ENCODE measurements at places on chromosomes 6 and 20. TPM values are rescaled to one million over a fixed set of nuclear protein-coding genes. Genes with fewer than 3 reads are reported as not detected.

DNA sequence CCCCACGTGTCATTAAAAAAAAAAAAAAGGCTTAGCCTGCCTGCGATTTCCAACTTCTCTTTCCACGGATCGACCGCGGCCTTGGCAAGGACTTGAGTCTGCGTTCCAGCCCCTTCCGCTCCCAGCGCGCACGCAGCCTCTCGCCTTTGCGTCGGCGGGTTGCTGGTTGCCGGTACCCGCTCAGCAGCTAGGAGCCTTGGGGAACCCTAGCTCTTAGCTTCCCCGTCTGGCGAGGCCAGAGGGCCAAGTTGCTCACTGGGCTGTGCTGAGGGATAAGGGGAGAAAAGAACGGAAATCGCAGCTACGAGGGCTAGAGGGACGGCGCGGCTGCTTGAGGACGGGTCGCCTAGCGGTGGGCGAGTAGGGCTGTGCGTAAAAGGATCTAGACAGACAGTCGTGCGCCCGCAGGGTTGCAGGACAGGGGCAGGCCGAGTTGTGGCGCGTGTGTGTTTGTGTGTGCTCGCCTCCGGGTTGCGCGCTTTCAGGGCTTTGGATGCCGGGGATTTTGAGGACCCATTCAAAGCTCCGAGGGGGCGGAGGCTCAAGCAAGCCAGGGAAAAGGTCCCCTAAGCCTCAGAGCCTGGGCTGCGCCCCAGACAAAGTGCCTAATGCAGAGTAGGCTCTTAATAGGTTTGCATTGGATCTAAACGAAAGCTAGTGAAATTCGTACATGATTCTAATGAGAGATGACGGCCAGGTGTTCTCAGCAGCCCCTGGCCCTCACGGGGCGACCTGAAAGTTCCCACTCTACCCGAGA lies 40.5 kb upstream of the OSTM1 start:
- DNase-seq, result peak; percentile 82

DNA sequence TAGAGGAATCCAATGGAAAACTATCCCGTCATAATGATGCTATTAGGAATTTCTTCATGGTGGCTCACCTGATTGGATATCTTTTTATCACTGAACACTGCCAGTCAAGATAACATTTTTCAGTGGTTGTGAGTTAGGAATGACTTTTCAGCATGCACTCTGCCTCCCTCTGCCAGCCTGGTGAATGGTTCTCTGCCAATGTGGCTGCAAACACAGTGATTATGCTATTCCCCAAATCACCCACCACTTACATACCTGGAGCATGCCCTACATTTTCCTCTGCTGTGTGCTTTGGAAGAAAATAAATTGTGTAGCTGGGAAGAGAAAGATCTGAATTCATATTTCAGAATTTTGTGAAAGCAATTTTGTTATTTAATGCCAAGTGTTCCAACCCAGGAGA lies 102.6 kb upstream of the LAMP5 start:
- no peak for DNase-seq

- DNase-seq, result no peak
Measured at GRCh38 chr20:63737945-63738686, 1.5 kb upstream of the SLC2A4RG start.

WFDC12 gene
- not detected for total RNA-seq

All from dermis blood vessel endothelial cell (primary cell).